ENCODE measurements at places on chromosomes 4 and X.

DNA sequence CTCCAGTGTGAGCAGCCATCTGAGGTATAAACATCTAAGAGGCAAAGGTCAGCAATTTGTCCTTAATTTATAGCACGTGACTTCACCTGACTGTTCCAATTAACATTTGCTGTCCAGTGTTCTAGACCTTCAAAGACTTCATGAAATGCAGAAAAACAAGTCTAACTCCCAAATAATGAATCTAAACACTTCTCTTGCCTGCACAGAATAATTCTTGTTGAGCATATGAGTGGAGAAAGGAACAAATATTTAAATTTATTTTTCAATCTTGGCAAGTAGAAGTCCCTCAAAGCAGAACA is 12.0 kb downstream of the RFC1 start:
- no peak for DNase-seq

DNA sequence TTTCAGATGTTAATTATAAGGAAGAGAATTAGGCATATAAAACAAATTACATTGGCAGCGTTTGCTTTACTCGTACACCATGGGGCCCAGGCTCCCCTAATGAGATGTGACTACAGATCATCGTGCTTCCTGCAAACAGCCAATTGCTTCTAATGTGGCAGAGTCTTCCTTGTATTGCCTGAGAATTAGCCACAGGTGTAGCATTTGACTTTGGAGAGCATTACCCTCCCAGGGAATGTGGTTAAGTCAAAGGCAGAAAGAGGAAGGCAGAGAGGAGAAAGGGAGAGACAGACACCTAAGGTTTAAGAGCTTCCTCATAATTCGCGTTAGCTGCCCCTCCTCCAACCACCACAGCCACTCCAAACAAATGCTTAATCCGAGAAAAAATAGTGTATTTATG is 97.0 kb downstream of the MID1IP1 start:
- DNase-seq, result no peak

DNA sequence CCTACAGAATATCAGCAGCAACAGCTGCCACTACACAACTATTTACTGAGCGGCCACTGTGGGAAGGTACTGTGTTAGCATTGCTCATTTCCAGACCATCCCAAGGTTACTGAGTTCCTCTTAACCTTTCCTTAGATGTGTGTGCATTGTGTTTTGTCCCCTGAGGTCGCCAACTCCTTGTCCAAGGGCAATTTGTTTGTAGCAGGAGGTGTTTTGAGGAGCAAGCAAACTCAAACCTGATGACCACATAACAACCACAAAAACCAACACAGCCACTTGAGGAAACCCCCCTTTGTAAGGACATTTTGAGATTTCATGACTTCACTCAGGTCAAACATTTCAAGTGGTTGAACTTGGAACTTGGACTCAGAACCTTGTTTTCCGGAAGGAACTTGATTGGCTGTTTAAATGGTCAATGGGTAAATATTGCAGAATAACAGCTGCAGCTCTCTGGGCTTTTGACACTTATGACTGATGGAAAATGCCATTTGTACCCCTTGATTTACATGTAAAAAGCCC is 122.3 kb downstream of the MID1IP1 start:
- DNase-seq, result no peak

- no peak for DNase-seq
Measured at GRCh38 chrX:68415316-68415715, 18.0 kb downstream of the OPHN1 start.

GRCh38 chr4:3285558-3286334 is 7.1 kb upstream of the RGS12 start:
- DNase-seq, result no peak

- no peak for DNase-seq
Measured at GRCh38 chr4:3284734-3285557, 7.9 kb upstream of the RGS12 start.

DNA sequence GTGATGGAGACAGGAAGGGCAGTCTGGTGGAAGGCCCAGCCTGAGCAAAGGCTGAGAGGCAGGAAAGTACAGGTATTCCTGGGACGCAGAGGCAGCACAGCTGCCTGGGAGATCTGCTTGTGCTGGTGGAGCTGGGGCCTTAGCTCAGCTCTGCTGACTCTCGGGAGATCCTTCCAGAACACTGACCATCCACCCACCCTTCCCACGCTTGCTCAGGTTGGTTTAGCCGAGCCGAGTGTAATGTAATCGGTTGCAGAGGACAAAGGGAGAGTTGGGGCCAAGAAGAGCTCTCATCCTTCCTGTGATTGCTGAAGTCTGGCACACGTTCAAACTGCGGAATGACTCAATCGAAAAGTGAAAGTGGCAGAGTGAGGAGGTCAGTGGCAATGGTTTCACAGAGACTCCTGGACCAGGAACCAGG is 43.1 kb upstream of the GPR78 start:
- DNase-seq, result no peak

DNA sequence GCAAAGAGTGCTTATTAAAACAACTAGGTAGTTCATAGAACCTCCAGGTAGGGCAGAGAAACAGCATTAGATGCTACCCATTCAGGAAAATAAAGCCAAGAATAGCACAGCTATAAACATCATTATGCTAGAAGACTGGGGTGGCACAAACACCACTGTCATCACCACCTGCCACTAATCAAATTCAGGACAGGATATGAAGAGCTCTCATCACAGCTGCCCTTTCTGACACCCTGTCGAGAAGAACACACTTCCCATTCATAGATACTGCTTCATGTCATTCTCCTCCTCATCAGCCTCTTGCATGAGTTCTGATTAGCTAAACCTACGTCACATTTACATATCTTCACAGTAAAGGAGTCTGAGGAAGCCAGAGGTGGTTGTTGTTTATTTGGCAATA is 692.3 kb upstream of the HS3ST1 start:
- no peak for DNase-seq

DNA sequence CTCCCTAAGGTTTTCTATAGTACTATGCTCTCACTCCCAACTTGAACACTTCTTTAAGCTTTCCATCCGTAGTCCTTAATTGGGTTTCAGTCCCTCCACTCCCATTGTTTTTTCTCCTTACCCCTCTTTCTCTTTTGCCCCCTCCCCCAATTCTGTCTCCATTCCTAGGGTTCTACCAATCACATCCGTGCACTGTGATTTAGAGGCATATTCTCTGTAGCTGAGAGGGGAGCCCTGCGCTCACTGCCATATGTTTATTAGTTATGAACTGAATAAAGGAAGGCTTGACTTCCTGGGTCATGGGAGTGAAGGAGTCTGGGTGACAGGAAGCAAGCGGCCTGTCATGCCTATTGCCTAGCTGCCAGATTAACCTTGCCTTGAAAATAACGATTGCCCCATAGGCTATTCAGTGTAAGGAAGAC is 471 bp downstream of the MCTS1 start:
- no peak for DNase-seq

DNA sequence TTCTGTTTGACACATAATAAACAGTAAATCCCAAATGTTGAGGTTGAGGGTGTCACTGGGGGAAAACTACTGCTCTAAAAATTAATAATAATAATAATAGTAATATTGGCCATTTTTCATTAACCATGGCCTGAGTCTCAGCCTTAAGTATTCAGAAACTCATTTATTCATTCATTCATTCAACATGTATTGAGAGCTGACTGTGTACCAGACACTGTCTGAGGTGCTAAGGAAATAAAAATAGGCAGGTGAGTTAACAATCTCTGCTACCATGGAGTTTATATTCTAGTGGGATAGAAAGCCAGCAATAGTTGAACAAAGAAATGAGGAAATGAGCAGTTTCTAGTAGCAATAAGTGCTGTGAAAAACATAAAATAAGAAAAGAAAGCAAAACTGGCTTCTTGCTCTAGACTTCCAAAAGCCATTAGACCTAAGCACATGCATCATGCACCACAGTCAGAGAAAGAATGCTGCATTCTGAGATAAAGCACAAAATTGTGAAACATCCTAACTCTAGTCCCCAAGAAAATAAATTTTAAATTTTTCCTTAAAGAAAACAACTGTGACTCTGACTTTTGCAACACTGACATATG is 278.7 kb downstream of the RCHY1 start:
- DNase-seq, result no peak

GRCh38 chr4:168731706-168732414 is 235.0 kb downstream of the PALLD start:
- DNase-seq, result no peak

DNA sequence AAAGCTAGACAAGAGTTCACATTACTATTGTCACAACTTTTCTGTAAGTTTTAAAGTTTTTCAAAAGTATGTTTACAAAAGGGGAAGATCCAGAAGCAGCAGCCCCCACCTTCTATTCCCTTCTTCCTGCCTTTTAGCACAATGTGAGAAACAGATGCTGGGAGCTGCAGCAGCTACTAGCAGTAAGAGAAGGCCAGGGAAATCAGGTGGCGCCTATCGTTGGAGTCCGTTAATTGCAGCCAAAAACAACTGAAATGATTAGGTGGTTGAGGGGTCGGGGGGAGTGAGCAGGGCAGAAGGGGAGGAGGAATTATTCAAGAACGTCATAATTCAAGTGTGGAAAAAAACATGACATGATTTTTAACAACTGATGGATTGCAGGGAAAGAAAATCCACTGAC is 27.4 kb downstream of the FRYL start:
- DNase-seq, result no peak

DNA sequence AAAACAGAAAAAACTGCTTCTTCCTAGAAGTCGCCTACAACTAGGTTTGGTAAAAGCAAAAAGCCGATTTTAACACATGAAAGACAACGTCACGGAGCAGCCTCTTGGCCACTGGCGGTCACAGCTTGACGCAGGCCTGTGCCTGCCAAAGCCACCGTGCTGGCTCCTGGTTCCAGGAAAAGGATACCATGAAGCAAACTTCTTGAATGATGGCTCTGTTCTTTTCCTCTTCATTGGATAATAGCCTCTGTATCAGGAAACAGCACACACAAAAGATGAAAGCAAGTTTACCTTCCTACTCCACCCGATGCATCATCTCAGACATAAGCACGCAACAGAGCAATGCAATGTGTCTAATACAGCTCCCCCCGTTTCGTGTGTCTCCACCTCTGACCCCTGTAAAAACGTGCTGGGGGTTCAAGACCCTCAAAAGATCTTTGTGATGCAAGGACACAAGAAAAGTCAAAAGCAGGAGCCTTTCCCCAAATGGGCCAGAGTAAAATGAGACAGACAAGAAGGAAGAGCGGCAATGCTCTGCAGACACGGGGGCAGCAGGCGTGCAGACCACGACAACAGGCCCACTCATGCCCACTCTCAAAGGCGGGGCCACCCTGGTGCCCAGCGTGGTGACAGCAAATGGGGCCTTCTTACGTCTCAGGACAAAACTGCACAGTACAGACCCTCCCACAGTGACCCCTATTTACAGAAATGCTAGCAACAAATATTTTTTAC is 19.4 kb downstream of the GAK start:
- DNase-seq, result no peak

- no peak for DNase-seq
Measured at GRCh38 chr4:162010362-162010761, 153.4 kb downstream of the FSTL5 start.

- DNase-seq, result no peak
Measured at GRCh38 chr4:71832049-71832448, 48.2 kb upstream of the GC start.

GRCh38 chrX:82748906-82749505 is 759.1 kb upstream of the POU3F4 start:
- no peak for DNase-seq

DNA sequence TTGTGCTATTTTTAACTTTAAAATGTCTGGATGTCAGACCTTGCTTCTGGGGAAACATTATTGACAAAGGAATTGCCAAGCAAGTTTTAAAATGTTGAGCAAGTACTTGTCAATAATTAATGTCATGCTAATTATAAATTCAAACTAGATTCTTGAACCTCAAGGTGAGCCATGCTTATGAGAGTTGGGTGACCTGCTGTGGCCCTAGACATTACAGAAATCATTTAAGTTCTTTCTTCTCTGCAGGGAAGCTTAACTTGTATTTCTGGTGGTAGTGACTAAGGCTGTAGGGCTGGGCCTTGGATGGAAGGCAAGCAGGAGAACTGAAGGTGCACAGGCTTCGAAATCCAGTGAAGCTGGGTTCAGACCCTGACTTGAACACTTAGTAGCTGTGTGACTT is 14.8 kb upstream of the UCHL1 start:
- DNase-seq, result no peak

- no peak for DNase-seq
Measured at GRCh38 chr4:7421356-7422150, 13.2 kb downstream of the PSAPL1 start.

GRCh38 chr4:107115185-107115847 is 79.2 kb upstream of the DKK2 start:
- no peak for DNase-seq

GRCh38 chrX:22389556-22390179 is 117.0 kb downstream of the CBLL2 start:
- DNase-seq, result no peak

- peak; percentile 2 for DNase-seq
Measured at GRCh38 chr4:140372751-140373327, 607 bp upstream of the SCOC start.

DNA sequence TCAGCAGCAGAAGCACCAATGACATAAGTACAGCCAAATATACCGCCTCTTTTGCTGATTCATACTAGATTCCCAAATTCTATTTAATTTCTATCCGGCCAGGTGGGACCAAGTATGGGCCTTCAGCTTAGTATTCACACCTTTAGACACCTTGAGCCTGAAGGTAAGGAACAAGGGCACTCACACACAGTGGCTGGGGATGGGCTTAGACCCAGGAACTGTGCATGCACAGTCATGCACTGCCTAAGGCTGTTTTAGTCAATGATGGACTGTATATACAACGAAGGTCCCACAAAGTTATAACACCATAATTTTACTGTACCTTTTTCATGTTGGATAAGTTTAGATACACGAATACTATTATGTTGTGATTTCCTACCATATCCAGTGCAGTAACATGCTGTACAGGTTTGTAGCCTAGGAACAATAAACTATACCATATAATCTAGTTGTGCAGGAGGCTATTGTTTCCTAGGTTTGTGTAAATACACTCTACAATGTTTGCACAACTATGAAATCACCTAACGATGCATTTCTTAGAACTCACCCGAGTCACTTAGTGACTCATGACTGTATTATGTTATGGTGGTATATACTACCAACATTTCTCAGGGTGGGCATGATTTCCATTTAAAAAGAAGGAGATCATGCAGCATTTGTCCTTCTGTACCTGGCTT is 9.7 kb upstream of the CLNK start:
- no peak for DNase-seq

GRCh38 chr4:24853142-24853541 is 57.8 kb downstream of the SOD3 start:
- DNase-seq, result no peak

DNA sequence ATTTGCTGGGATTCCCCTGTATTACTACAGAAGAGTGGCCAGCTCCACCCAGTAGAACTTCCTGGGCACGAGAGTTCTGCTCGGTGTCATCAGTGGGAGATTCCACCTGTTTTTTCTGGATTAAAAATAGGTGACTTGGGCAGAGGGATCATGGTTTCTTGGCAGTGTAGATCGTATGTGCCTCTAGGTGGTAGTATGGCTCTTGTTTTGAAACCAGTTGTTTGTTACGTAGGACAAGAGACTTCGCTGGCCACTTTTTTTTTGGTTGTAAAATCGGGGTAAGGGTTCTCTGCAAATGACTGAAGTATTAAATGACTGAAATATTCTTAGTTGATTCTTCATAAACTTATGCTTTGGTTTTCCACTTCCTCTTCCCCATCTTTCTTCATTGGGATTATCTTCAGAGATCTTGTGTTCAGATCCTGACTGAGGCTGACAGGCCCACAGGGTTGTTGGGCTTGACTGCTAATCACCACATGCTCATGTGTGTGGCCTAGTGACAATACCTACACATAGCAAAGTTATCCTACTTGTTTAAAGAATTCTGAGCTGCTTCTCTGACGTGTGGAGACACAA is 43.8 kb upstream of the WDR1 start:
- DNase-seq, result no peak

GRCh38 chr4:168636506-168637196 is 139.8 kb downstream of the PALLD start:
- no peak for DNase-seq
